ENCODE measurements at places on chromosomes 3 and 15.

GRCh38 chr3:46829699-46830208, 33.5 kb downstream of the MYL3 start:
- DNase-seq = no peak

DNA sequence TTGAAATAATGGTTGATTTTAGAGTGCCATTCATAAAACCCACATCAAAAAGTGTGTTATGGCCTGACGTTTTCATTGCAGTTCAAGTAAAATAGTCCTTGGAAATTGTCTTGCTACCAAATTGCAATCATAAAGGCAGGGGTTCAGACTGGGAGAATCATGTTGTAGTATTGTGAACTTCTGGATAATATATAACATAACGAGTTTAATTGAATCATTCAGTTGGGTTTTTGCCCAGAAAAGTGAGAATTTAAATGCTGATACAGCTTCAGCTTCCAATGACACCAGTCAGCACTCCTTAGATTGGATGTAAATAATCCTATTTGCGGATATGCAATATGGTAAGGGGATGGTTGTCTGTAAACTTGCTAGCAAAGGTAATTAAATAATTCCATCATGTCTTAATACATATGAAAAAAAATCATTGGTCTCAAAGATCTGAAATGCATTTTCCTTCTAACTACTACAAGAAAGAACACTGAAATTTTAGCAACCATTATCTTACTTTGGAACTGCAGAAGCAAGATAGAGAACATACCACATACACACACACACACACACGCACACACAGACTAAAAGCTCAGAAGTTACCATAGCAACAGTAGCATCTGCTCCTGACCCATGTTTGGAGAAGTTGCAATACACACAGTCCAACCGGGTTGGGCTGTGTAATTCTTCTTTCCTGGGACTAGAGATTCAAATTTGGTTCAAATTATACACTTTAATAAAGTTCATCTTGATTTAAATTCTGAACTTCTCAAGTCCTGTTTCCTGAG, 686.2 kb upstream of the NR2F2 start:
- DNase-seq = no peak

DNA sequence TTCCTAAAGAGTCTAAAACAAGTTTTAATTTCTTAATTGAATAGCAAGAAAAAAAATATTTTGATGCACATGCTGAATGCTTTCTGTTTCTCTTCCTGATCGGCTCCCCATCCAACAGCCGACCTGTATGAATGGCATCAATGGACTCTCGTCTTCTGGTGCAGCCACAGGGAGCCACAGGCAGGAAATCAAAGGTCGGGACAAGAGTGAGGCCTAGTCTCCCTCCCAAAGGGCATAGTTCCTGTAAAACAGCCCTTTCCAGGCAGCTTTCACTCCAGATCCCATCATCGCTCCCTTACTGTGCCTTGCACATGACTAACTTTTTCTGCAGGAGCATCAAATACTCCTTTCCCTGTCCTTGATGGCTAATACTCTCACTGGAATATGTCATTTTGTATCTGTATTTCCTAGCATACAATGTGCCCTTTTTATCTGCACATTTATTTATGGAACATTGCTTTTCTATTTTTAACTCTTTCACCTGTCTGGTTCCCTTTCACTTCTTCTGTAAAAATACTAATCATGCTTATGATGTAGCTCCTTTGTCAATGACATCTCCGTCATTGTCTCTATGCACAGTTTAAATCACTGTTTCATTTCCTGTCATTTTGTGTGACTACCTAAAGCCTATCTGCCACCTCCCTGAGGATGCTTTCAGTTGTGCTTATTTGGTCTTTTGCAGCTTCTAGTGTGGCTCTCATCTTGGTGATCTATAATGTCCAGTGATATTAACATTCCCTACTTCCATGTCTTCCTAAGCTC, 326.2 kb downstream of the CTNNB1 start:
- peak; percentile 1 for DNase-seq

DNA sequence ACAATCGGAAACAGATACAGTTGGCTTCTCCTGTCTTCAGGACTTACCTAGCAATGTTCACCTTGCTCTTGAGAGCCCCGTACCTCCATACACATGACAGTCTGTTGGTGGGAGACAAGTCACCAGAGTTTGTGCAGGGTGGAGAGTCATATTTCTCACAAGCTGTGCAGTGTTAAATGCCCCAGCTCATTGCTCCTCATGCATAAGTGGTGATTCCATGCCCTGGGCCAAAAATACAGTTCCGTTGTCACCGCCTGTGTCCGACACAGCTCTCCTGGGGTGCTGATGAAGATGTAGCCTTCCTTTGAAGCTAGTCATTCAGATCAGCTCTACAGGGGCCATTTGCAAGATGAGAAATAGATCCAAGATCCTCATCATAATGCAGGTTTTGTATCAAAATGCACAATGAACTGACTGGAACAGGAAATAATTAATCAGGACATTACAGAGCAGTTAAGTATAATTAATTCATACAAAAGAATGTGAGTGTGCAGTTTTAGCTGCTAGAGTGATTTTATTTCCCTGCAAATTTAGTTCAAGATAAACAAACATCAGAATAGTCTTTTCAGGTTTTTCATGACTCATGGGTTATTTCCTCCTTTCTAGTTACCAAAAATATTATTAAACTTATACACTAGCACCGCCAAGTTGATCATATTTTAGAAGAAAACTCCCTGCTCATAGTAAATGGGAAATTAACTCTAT, 66.5 kb downstream of the CD47 start:
- DNase-seq = no peak
